ENCODE measurements at places on chromosomes 7 and 10.

DNA sequence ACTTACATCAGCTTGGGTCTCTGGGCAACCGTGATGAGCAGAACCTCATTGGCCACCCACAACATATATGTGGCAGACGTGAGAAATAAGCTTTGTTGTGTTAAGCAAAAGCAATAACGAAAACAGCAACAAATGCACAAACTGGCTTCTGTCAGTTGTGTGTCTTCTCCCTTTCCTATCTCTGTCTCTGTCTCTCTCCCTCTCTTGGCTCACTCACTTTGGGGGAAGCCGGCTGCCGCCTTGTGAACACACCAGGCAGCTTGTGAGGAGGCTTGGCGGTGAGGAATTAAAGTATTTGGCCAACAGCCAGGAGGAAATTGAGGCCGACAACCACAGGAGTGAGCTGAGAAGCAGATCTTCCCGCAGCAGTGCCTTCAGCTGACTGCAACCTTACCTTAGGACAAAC, 21.9 kb upstream of the CDCA7L start:
- DNase-seq = peak; percentile 15

GRCh38 chr10:121928528-121928884, 675 bp upstream of the ATE1 start:
- DNase-seq = peak; percentile 47

DNA sequence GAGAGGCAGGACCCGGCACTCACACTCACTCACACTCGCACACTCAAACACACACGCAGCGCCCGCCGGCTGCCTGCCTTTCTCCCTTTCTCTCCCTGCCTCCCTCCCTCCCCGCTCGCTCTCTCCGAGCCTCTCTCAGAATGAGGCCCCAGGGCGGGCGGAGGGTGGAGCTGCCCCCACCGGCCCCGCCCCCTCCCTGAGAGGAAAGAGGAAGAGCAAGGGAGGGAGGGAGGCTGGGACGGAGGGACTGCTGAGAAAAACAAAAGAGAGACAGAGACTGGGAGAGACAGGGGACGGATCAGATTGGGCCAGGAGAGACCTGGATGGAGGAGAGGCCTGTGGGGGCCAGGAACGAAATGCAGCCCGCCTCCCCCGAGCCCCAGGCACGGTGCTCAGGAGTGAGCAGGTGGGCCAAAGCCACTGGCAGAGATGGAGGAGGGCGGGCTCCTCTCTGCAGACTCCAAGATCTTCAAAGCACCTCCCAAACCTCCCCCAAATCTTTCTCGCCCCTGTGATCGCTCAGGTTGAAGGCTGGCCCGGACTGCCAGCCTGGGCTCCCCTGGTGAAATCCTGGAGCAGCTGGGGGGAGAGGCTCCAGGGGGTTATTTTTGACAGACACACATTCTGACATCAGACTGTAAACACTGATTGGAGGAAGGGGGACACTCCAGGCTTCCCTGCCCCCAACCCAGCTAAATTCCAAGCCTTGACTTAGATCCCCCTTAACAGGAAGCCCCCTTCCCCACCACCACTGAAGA, 5.1 kb downstream of the LDB1 start:
- peak; percentile 94 for DNase-seq

DNA sequence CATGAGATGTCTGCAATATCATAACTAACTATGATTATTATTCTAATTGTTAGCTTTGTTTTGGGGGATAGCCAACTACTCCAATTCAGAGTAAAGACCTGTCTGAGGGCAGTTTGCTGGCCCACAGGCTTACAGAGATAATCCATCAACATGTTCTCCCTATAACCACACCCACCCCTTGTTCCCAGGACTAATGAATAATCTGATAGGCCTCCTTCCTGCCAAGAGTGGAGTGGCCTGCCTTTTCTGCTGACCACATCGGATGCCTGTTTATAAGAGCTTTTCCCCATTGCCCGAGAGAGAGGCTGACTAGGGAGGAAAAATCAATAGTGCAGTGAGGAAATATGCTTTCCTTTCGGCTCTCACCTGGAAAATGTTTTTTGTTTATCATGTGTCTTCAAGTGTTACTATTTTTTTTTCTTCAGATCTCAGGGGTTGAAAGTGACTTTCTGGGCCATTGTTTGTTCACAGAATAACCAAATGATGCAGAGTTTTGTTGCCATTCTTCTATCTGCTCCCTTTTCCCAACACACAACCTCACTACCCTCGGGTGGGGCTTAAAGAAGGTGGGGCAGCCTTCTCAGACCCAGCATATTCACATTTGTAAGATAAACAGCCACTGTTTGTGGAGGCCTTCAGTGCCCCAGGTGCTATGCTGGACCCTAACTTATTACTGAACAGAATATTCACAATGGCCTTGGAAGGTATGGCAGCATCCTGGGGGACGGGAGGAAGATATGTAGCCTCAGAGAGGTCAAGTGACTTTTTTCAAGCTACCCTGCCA, 38.4 kb downstream of the PLPP4 start:
- no peak for DNase-seq

DNA sequence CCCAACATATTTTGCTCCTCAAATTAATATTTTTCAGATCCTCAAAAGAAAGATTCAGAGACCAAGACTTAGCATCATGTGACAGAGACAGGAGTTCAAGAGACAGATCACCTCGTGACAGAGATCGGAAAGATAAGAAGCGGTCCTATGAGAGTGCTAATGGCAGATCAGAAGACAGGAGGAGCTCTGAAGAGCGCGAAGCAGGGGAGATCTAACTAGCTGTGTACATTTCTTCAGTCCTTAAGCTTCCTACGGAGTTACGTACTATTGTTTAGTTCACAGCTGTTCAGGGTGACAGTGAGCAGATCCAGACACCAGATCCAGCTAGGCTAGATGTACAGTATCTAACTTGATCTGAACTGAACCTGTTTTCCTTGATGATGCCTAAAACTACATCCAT, 61.3 kb downstream of the KLRG2 start:
- peak; percentile 31 for DNase-seq

GRCh38 chr10:127570036-127570435, 20.9 kb downstream of the NPS start:
- DNase-seq = no peak

DNA sequence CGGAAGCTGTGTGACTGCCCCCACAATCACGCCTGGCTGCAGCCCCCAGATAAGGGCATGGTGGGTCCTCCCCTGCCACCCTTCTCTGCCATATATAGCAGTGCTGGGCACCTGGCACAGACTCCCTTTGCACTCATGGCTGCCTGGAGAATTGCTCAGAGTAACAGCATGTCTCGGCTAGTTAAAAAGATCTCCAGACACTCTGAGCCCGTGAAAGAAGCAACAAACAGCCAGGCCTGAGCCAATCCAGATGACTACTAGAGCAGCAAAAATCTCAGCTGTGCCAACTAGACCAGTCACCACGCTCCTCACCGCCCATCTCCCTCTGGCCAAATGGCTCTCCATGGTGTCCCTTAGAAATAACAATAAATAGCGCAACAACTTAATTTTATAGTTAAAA, 71.3 kb downstream of the PARD3 start:
- DNase-seq = no peak

GRCh38 chr7:106371629-106372028, 86.8 kb upstream of the NAMPT start:
- DNase-seq = no peak

- DNase-seq = no peak
Measured at GRCh38 chr7:99368750-99369389, 5.7 kb upstream of the ARPC1B start.

- DNase-seq = peak; percentile 36
Measured at GRCh38 chr7:139829775-139830117, 682 bp downstream of the TBXAS1 start.

GRCh38 chr10:107215681-107216080, 51.2 kb upstream of the SORCS1 start:
- no peak for DNase-seq

- DNase-seq = no peak
Measured at GRCh38 chr10:132445516-132446194, 48.7 kb downstream of the PWWP2B start.

Measured in hematopoietic multipotent progenitor cell treated with erythropoietin and hydrocortisone succinate and interleukin-3 and kit ligand, for 8 days (in vitro differentiated cells).